ENCODE measurements at places on chromosomes 4 and X.

DNA sequence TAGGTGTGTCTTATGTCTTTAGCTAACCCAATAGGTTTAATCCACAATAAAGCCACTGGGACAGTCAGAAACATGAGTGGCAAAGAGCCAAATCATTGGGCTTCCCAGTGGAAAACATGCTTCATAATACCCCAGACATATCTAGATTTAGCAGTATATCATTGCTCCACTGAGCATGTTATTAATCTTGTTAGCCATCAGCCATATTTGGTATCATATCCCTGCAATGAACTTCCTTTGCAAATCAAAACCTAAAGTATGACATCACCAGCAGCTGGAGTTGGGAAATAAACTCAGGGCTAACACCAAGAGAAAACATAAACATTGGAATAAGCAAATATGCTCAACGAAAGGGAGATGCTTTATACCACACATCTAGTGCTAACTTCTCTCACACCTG lies 280.8 kb upstream of the NOCT start:
- no peak for DNase-seq

DNA sequence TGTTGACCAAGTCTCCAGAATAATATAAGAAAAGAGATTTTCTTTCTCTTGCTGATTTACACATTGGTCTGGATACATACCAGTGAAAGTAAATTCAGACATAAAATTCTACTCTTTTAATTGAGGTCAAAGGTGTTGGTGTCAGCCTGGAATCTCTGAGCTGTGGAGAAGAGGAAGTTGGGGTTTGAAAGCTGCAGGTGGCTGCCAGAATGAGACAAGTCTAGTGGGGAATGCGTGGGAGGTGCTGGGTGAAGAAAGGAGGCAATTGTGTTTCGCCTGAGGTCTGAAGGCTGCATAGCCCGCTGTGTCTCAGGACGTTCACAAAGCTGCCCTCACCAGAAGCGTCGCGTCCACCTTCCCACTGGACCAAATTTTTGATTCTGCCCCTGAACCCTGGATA lies 31.2 kb downstream of the PHEX start:
- no peak for DNase-seq

GRCh38 chr4:188864741-188865140 lies 725.5 kb downstream of the TRIML1 start:
- no peak for DNase-seq

DNA sequence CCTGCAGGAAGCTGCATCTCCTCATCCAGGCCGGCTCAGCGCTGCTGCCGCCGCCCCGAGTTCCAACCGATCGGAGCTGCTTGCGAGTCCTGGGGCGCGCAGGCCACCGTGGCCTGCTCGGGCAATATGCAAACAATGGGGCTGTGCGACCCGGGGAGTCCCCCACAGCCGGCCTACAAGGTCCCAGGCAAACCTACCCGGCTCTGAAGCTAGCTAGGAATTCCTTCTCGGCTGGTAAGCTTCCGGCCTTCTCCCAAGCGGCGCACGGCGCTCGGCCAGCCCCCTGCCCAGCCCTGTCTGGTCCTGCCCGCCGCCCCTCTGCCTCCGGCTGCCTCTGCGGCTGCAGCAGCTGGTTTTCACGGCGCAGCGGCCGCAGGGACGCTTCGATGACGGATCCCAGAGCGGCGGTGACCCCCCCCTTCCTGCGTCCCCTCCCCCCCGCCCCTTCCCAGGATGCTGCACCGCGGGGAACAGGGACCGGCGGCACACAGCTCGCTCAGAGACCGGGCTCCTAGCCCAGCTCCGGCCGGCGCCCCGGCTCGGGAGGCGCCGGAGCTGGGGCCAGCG lies 59.4 kb downstream of the TSC22D3 start:
- no peak for DNase-seq

DNA sequence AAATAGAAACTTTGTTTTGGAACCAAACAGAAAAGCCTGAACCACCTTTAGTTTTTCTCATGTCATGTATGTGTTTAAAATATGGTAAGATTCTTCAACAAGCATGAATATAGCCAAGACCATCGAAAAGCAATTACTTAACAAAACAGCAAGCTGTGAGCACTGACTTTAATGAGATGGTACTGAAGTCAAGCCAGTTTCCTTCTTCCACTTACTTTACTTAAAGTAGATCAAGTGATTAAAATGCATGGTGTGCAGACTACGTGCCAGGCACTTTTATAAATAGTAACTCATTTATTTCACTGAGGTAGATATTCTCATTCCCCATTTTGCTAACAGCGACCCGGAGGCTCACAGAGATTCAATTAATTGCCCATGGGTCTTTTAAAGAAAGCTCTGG lies 46.2 kb upstream of the FGFBP2 start:
- no peak for DNase-seq

GRCh38 chr4:77801260-77801608 lies 17.9 kb downstream of the CNOT6L start:
- no peak for DNase-seq

Measured in activated T-cell treated with anti-CD3 and anti-CD28 coated beads for 1 hour (primary cell).